ENCODE measurements at places on chromosomes 1 and 21.

- DNase-seq = no peak
Observed at GRCh38 chr1:163747855-163748254, 426.1 kb downstream of the NUF2 start.

DNA sequence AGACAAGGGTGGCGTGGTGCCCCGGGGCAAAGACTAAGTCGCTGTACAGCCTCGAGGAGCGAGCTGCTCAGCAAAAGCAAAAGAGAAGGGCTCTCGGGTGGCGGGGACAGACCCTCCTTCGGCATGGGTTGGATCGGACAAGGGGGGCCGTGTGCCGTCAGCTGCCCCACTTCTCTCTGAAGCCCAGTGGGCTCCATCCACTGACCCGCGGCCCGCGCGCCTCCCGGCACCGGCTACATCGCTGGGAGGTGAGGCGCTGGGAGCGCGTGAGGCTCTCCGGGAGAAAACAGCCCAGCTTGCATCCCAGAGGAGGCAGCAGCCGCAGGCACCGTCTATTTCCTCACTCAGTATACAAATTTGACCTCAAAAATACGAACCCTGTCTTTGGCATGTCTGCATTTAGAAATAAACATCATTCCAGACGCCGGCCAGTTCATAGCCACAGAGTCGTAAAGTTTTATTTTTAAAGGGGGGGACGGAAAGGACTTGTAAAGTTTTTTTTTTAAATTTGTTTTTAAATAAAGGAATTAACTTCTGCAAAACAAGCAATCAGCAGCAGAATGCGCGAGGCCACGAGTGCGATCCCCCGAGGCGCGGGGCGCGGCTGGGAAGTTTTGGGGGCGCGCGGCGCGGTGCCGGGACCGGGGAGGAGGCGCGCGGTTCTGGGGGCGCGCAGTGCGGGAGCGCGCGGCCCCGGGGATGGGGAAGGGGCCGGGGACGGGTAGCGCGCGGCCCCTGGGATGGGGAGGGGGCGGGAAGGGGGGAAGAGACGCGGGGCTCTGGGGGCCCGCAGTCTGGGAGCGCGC is 689 bp upstream of the GPR137B start:
- DNase-seq = no peak

GRCh38 chr1:235161685-235162327 is 756 bp upstream of the RBM34 start:
- DNase-seq = no peak

DNA sequence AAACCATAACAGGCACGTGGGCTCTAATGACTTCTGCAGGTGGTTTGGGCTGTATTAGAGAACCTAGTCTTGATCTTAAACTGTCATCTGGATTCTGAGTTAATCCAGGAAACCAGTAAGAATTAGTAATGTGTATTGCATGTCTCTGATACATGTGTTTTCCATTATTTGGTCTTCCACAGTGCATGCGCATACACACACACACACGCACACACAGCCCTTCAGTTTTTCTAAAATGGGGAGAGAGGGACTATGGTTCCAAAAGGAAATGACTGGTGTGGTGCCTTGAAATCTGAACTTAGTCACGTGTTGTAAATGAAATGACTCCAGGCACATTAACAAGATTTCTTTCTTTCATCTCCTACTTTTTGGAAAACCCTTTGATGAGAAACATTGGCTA is 67.6 kb downstream of the OLFML2B start:
- no peak for DNase-seq

DNA sequence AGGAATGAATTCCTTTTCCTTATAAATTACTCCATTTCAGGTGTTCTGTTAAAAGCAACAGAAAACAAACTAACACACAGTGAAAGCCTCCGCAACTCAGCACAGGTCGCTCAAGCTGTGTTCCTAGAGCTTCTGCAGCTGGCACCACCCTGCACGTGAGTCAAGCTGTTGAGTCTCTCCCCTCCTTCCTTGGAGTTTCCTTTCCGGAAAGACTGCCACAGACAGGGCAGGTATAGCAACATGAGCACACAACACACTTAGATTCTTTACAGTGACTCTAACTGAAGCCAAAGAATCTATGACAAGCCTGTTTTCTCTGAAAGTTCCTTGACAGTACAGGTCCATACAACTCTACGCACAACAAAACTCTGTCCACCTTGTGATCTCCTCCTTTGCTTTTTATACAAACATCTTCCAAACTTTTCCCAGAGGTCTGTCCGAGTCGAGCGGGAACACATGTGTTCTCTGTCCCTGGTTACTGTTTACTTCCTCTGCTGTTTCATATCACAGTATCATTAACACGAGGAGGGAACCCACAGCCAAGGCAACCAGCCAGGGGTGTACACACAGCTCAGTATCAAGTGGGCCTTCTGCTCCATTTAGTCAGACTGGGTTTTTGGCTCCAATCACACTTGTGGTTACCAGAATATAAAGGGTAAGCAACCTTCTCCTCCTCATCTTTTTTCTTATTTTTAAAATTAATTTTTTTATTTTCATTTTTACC is 38.7 kb upstream of the DESI2 start:
- no peak for DNase-seq

Data from HepG2 (cell line).